Mesendoderm (in vitro differentiated cells): ENCODE measurements at places on chromosomes 11 and 22.

GRCh38 chr11:31628111-31628510 lies 118.5 kb downstream of the ELP4 start:
- DNase-seq: no peak

DNA sequence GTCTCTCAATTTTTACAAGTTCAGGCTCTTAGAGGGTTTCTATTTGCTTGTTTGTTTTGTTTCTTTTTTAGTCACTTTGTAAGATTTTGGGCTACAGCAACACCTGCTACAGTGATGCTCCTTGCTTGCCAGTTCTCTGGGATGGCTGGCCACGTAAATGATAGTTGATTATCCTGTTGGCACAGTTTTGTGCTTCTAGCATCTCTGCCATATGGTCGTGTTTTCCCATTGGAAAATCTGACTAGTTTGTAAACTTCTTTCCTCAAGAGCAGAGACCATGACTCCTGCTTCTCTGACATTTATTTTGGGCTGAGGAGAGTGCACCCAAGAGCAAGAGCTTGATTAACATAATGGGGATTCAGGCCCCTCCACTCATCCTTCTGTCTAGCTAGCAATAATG lies 1621.6 kb upstream of the RAG2 start:
- no peak for DNase-seq

DNA sequence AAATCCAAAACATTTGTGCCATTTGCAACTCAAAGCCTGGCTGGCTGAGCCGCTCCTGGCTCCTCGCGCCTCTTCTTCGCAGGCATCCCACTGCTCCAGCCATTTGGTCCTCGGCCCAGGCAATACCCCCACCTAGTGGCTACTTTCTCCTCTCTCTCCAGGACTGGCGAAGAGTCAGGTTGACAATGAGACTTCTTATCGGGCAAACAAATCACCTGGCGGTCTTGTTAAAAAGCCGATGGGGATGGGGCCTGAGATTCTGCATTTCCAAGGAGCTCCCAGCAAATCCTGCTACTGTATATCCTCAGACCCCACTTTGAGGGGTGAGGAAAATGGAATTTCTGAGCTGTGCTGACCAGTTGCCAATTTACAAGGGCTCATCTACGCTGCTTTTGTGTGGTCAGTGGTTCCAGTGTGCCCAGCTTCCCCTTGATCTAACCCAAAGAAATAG lies 89.0 kb downstream of the ISX start:
- DNase-seq: peak; percentile 95

DNA sequence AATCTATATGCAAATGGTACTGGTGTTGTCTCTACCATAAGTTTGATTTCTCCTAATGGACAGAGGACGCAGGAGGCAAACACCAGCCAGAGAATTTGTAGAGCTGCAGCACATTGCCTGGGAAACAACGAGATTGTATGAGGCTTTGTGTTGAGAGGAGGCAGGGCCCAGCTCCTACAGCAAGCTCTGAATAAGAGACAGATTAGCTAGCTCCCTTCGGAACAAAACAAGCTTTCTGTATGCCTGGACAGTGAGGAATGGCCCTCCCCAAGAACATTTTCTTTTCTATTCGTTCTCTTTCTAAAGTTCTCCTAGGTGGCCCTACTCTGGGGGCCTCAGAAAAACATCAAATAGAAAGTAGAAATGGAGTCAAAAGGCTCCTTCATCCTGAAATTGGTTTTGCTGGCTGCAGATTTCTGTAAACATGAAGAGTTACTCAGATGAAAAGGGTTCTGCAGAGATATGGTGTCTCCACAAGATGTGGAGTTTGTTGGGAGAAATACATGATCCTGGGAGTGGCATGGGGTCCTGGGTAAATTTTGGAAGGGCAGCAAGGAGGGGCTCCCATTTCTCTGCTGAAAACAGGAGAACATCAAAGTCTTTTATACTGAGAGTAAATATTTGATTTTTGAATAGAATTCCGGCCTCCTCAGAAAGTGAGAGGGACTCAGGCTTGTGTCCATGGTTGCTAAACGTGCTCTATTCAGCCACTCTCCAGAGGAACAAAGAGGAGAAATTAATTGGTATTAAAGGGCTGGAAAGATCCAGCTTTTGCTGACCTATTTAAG lies 6.8 kb upstream of the HEPACAM start:
- DNase-seq: no peak

- peak; percentile 23 for DNase-seq
Measured at GRCh38 chr11:85628771-85629341, 463 bp downstream of the TMEM126B start.

- DNase-seq: no peak
Measured at GRCh38 chr22:19868773-19869471, 14.2 kb upstream of the GNB1L start.

DNA sequence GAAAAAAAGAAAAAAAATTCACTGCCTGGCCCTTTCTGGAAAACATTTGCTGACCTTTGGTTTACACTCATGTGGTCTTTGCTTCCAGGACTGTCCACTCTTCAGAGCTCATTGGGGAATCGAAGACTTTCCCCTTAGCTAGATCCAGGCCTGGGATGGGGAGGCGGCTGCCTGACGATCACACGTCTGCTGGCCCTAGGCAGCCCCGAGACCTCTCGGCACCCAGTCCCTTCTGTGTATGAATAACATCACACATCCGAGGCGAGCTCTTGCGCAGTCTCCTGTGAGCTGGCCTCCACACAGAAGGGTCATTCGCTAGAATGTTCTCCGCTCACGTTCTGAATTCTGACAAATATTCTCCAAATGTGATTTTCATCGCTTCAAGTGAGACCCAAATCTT lies 25.7 kb upstream of the GAL start:
- no peak for DNase-seq

- no peak for DNase-seq
Measured at GRCh38 chr11:67548555-67549110, 25.4 kb upstream of the CABP2 start.

GRCh38 chr22:25690798-25691197 lies 51.2 kb upstream of the MYO18B start:
- DNase-seq: no peak

DNA sequence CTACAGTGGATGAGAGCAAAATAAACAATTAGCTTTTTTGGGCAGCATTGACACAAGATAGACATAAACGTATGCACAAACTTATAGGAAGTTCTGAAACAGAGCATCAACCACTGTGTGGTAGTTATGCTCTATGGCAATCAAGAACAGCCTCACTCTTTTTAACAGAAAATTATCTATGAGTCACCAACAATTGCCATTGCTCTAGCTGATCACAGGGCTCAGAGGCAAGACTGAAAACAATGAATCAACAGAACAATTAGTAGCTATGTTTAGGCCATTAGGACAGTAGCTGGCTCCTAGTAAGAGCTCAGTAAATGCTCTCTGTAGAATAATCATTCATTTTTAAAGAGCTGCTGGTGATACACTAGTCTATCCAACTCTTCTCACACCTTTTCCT lies 34.9 kb upstream of the PICALM start:
- DNase-seq: no peak

DNA sequence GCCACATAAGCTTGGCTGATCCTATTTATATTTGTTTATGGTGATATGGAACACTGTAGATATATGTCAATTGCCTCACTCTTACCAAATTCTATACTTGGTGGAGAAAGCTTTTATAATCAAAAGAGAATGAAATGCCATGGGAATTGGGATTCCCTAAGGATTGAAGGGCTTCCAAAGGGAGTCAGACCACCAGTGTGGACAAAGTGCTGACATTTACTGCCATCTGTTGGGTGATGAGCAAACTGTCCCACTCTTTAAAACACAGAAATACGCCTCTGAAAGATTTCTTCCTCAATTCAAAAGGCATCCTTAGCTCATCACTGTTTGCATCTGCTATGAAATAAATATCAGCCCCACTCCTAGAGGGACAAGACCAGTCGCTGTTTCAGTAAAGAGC lies 7.1 kb downstream of the SLC1A2 start:
- DNase-seq: peak; percentile 56

DNA sequence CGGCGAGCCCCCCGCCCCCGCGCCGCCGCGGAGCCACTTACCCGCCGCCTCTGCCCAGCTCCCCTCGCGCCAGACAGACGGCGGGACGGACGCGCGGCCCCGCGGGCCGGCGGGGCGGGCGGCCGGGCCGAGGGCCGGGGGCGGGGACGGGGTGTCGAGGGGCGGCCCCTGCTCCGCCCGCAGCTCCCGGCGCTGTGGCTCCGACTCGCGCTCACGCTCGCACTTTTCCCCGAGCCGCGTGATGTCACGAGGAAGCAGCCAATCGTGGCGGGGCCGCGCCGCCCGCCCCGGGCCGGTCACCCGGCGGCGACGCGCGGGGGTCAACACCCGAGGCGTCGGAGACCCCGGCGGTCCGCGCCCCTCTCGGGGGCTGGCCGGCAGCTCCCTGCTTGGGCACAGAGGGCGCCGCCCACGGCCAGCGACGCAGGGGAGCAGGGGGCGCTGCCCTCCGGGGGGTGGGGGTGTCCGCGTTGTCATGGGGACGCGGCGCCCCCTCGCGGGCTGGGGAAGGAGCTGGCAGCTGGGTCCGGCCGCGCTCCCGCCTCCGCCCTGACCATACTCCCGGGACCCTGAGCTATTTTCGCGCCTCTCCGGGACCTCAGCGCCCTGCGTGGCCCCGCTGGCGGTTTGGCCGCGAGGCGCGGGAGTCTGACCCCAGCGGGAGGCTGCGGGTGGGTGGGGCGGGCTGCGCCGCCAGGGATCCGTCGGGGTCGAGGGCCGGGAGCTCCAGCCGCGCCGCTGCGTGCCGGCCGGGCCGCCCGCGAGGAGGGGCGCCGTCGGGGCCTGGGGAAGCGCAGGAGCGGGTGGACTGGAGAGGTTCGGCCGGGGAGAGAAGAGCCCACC lies at the start of gene CHRM4:
CHRM4 (minus strand) TSS at position 199 of the 843 bp plus-strand sequence. CDS start 5,219 bp downstream, outside the sequence.
- DNase-seq: peak; percentile 52

- DNase-seq: peak; percentile 75
Measured at GRCh38 chr11:134349109-134349801, 17.5 kb downstream of the GLB1L2 start.

GRCh38 chr22:48629631-48630432 lies 1197.8 kb downstream of the BRD1 start:
- no peak for DNase-seq

DNA sequence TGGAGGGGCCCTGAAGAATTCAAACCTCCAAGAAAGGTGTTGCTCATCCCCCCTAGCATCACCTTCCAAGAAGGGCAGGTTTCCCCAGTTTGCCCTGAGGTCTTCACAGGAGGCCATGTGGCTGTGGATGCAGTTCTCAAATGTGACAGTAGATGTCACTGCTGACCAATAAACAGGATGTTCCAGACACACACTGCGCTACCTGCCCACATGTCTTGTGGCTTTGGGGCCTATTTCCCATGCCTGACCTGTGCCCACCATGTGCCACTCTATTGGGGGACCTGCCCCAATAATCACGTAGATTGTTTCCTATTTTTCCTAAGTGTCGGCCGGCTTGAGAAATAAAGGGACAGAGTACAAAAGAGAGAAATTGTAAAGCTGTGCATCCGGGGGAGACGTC lies 4.5 kb downstream of the GSTT2 start:
- peak; percentile 63 for DNase-seq

- DNase-seq: no peak
Measured at GRCh38 chr11:111177037-111177871, 68.3 kb upstream of the POU2AF2 start.

GRCh38 chr11:100824041-100824809 lies 137.1 kb downstream of the ARHGAP42 start:
- peak; percentile 33 for DNase-seq

- DNase-seq: no peak
Measured at GRCh38 chr11:13227676-13228255, 49.8 kb upstream of the BMAL1 start.

DNA sequence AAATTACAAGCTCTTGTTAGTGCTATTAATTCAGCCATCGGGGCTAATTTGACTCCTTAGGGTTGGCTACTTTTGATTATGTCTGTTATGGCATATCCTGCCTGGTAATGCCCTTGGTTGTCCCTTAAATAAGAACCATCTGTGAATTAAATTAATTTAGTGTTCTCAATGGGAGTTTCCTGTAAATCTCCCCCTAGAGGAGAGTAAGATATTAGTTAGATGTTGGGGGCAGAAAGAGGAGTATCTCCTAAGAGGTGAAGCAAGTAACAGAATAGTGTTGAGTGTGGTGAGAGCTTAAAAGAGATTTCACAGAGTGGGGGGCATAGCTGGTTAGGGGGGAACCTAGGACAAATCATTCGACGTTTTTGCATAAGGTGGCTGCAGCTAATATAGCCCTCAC lies 1126.9 kb downstream of the JRKL start:
- DNase-seq: no peak

GRCh38 chr11:17558025-17558780 lies 11.1 kb downstream of the OTOG start:
- no peak for DNase-seq

DNA sequence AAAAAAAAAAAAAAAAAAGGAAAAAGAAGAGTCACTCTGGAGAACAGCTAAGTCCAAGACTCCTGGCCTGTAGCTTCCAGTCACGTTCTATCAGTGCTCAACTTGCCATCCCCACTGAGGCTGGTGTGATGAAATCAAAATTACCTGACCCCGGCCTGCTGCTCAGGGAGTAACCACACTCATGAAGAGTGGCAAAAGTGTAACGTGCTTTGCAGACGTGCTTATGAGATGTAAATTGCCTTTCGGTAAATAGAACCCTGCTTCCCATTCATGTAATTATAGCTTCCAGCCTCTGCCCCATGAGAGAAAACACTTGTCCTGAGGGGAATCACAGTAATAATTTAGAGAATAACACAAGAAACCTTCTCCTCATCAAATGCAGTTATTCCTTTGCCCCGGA lies 28.2 kb upstream of the CHKA start:
- DNase-seq: no peak

GRCh38 chr11:13415201-13415600 lies 47.8 kb downstream of the BTBD10 start:
- no peak for DNase-seq

DNA sequence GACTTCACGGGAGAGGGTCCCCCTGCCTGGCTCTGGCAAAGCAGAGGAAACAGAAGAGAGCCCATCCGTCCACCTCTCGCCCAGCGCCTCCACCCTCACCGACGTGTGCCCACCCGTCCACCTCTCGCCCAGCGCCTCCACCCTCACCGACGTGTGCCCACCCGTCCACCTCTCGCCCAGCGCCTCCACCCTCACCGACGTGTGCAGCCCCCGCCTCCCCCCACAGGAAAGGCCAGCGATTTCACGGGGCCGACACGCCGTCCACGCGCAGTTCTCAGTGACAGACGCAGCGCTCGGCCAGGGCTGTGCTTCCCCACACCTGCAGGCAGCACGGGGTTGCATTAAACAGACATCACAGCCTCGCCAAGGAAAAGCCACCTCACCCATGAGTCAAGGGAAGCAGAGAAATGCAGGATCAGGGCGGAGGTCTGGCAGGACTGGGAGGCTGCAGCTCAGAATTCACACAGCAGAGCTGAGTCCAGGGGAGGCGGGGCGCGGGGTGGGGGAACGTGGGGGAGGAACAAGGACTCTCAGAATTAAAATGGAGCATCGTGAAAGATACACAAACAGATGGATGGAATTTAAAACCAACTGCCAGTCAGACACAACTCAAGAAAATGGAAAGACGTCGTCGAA lies 377.7 kb downstream of the BRD1 start:
- peak; percentile 87 for DNase-seq

GRCh38 chr11:100573911-100574513 lies 113.1 kb upstream of the ARHGAP42 start:
- DNase-seq: no peak
